Erythroblast (primary cell): ENCODE measurements at places on chromosomes 11 and 22.

DNA sequence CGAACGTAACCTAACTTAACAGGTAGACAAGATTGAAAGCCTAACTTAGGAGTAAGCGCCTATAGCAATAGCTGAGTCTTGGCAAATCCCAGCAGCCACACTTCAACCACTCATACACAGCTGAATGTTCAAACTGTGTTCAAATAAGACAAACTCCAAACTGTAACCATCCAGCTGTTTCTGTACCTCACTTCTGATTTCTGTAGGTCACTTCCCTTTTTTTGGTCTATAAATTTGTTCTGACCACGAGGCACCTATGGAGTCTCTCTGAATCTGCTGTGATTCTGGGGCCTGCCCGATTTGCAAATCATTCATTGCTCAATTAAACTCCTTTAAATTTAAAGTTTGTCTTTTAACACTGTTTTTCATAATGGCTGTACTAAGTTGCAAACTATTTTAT, 8.2 kb upstream of the TENM4 start:
- no peak for DNase-seq

- peak; percentile 51 for DNase-seq
These were observed 3.4 kb downstream of the IRF7 start for GRCh38 chr11:612201-612960.

GRCh38 chr22:35452351-35452781, 52.4 kb downstream of the MCM5 start:
- no peak for DNase-seq

DNA sequence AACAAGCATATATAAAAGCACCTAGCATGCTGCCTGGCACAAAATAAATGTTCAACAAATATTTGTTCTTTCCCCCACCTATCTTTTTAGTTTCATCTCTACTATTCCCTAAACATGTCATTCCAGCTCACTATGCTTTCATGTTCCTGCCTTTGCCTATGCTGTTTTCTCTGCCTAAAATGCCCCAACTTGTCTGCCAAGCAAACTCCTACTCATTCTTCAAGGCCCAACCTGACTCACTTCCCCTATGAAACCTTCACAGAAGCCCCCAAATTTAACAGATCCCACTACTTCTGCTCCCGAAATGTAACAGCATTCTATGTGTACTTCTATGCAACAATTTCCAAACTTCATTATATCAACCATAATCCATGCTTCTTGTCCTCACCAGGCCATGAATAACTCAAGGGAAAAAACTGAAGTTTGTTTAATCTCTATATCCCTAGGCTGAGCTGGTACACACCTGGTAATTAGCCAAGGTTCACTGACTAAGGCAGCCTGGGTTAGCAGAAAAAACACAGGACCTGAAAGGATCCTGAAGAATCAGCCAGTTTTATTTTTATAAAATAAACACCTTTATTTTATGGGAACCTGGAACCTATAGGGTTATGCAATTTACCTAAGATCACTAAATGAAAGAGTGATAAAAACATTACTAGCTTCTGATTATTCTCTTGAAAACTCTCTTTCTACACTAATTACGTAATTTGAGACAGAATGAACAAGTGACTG, 72.2 kb downstream of the PAK1 start:
- DNase-seq: no peak

DNA sequence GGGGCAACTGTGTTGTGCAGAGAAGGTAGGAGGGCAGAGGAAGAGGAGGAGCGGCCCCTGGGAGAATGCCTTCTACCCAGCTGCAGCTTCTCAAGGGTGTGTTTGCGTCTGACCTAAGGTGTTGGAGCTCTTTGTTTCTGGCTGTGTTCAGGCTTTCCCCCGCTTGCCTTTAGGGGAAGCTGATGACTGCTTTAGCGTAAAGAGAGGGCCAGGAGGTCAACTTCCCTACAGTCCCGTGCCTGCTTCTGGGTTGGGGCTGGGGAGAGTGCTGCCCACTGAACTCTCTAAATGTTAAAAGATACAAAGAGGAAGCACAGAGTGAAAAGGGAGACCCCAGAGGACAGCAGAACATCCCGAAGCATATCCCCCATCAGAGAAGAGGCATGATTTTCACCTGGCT, 99.2 kb downstream of the PTPRJ start:
- DNase-seq: no peak

- DNase-seq: no peak
These were observed 67.7 kb upstream of the SORL1-AS1 start for GRCh38 chr11:121520243-121521144.

DNA sequence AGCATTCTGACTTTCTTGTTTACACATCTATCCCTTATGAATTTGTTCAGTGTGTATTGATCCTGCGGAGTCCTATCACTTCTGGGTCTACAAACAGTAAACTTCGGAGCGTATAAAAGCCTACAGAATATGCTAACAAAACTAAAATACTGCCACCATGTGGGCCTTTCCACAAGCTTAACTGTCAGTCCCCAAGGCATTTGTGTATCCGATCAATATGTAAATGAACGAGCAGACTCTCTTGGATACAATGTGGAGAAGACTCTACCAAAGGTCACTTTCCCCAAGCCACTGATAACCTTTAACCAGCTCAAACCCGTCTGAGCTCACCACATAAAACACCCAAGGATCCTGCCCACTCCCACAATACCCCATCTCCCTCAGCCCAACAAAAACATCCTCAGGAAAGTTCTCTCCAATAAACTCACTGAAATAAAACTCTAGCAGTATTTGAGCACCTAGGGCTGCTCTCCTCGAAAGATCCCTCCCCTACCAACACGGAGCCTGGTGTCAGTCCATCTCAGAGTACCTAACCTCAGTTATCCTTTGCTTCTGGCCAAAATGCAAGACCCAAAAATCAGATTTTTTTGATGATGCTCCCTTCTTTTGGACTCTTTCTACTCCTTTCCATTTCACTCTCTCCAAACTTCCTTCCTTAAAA, 17.8 kb downstream of the ADA2 start:
- no peak for DNase-seq
